ENCODE measurements at places on chromosomes 13 and 19.

GRCh38 chr19:56319991-56320390 is 5.4 kb upstream of the ZSCAN5A start:
- no peak for DNase-seq

- DNase-seq: no peak
These were observed 97.0 kb downstream of the SLC7A1 start for GRCh38 chr13:29498426-29499040.

GRCh38 chr19:17293605-17294004 is 9.6 kb downstream of the ABHD8 start:
- no peak for DNase-seq

GRCh38 chr13:112325920-112326645 is 50.1 kb upstream of the SPACA7 start:
- no peak for DNase-seq

DNA sequence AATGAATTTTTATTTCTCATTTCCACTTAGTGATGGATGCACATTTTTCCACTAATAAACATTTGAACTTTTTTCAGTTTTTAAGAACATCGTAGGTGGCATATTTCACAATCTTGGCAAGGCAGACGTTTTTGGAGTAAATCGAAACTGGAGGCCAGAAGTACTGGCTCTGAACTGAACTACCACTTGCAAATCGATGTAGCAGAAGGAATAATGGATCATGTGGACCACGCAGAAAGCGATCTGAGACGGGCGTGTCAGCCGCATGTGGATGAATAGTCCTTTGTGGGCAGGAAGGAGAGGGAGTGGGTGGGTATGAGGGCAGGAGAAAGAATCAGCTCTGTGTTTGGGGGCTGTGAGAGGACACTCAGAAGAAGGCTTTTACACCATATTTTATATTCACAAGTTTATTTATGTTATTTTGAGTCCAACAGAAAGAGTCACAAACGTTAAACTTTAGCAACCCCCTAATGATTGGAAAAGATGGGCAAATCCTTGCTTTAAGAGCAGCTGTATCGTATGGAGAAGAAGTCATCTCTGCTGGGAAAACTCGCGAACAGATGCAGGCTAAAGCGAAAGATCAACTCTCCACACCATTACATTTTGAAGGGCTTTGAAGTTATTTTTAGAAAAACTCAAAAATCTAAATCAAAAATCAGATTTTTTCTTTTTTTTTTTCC is 90.5 kb downstream of the COL4A2 start:
- no peak for DNase-seq

DNA sequence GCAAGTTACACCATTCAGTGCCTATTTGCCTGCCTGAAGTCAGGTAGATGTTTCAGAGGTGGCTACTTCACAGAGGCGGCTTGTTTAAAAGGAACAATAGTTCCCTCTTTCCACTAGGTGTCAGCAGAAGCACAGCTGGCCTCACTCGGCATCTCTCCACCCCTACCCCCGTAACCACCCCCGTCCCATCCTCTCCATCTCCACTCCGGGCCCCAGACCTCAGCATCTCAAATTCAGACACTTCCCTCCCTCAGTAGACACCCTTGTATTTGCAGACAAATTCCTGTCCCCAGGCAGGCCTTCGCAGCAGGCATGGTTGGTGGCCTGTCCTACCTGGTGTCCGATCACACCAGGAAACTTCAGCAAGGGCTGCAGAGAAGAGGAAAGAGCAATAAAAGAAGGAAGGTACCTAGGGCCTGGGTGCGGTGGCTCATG is 9.1 kb upstream of the DPP9 start:
- DNase-seq: peak; percentile 77
